ENCODE measurements at places on chromosomes 2 and 18.

GRCh38 chr18:78804206-78805030 is 175.2 kb upstream of the SALL3 start:
- DNase-seq, result no peak

GRCh38 chr2:20159411-20160070 is 65.4 kb downstream of the SDC1 start:
- no peak for DNase-seq

DNA sequence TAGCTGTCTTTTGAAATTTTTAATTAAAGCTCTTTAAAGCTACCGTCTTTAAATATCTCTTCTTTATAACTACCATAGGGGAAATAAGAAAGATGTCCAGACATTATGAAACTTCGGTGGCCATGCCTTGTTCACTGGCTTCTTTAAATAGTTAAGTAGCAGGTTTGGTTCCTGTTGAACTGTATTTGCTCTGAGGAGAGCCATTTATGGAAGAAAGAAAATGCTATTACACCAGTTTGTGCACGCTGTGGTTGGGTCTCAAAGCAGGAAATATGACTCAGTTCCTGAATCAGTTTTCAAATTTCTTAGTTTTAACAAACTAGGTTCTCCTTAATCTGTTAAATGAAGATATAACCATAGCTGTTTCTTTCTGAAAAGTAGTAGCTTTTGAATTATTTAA is 12.2 kb downstream of the ARPC2 start:
- peak; percentile 93 for DNase-seq

- no peak for DNase-seq
Observed at GRCh38 chr2:83462881-83463280, 996.2 kb downstream of the SUCLG1 start.

DNA sequence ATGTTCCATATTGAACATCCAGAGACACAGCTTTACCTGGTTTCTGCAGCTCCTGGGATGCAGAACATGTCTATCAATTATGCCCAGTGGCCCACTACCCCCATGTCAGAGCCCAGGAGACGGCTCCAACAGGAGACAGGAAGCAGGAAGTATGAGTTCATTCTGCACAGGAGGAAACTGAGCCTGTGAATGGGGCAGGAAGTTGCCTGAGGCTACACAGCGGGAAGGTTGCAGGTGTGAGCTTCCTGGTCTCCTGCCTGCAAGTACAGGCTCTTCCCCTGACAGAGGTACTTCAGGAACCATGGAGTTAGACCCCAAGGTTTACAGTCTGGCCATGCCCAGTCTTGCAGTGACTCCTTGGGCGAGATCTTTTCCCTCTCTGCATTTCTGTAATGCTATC is 2.8 kb upstream of the BOK start:
- no peak for DNase-seq

- no peak for DNase-seq
Observed at GRCh38 chr2:167438206-167438605, 549.9 kb downstream of the XIRP2 start.

- no peak for DNase-seq
Observed at GRCh38 chr2:126658319-126658904, 2.5 kb downstream of the GYPC start.

DNA sequence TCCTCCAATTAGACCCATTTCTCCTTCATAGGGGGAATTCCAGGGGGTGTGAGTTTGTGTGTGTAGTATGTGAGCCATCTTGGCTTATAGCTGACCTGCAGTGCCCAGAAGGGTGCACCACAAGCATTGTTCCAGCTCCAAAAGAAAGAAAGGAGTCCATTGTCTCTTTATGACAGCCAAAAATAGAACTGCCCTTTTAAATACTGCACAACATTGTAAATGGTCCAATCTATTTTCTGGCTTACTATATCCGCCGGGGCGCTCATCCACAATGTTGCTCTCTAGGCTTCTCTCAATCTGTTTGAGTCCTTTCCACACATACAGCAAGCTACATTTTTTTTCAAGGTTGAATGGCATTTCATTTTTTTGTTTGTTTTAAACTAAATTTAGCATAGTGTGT is 517.5 kb downstream of the STK39 start:
- DNase-seq, result no peak

- DNase-seq, result no peak
Observed at GRCh38 chr18:2502880-2503279, 68.4 kb downstream of the METTL4 start.

GRCh38 chr18:79323471-79323870 is 72.3 kb upstream of the NFATC1 start:
- no peak for DNase-seq

GRCh38 chr2:174840436-174840835 is 76.2 kb upstream of the CHRNA1 start:
- DNase-seq, result no peak

- DNase-seq, result peak; percentile 71
Observed at GRCh38 chr2:7795778-7796563, 878.8 kb downstream of the RNF144A start.

DNA sequence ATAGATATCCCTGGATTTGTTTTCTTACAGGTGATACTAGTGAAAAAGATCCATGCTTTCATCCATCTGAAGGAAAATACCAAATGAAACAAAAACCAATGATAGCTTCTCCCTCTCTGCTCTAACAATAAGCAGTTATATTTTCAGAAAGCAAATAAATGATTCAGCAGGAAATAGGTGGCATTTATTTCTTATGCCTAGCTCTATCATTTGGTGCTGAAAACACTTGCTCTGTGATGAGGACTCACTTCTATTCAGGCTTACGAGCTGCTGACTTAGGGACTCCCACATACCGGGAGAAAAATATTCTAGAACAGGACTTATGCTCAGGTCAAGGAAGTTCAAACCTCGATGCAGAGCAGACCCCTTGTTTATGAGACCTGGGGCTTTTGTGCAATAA is 142.6 kb downstream of the SETBP1 start:
- DNase-seq, result no peak

- no peak for DNase-seq
Observed at GRCh38 chr18:60984510-60984909, 348.7 kb upstream of the CDH20 start.

DNA sequence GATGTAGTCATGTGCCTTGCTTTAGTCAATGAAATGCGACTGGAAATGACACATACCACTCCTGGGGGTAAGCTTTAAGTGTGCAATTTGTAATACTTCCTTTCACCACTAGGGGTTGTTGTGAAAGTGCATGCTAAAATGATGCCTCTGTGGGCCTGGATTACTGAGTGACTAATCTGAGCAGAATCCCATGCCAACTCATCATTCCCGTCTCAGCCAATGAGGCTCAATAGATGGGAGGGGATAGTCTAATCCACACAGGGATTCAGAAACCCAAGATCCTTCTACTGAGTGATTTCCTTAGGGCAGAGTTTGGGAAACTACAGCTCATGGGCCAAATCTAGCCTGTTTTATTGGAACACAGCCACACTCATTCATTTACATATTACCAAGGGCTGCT is 54.0 kb downstream of the HRH4 start:
- DNase-seq, result peak; percentile 23

GRCh38 chr18:69787825-69788547 is 159.7 kb downstream of the CD226 start:
- no peak for DNase-seq

DNA sequence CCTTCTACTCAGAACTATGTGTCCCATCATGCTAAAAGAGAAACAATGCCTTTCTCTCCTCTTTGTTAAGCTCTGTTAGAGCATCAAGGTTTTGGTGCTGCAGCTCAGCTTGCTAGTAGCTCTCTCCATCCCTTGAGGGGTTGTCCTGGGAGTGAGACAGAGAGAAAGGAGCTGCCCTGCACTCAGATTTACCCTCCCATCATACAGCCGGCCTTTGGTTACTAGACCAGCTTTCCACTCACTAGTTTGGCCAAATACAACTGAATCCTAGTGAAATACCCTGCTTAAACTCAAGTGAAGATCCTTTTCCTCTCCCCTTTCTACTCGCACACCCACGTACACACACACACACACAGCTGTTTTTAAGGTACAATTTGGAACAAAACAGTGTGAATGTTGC is 2.3 kb upstream of the CHN1 start:
- no peak for DNase-seq

DNA sequence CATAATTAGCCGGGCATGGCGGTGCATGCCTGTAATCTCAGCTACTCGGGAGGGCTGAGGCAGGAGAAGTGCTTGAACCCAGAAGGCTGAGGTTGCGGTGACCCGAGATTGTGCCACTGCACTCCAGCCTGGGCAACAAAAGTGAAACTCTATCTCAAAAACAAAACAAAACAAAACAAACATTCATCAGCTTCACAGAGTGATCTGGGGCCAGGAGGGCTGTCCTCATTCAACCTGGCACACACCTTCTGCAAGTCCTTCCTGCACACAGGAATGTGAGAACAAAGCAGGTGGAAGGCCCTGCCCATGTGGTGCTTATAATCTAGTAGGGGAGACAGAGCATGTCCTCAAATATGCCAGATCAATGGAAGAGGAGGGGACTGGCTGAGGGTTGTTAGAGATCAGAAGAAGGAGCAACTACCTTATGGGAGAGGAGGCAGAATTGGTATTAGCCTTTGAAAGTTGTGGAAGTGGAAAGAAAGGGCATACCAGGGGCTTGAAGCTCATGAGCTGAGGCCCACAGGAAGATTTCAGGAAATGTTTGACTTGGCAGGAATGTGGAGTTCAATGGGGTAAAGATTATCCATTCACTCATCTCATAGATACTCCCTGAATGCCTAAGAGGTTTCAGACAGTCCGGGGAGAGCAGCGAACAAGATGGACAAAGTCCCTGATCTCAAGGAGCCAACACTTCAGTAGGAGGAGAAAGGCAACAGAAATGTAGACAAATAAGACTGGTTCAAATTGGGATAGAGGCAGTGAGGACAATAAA is 155.3 kb upstream of the SIX3 start:
- no peak for DNase-seq

GRCh38 chr2:30915486-30915885 is 108.2 kb upstream of the CAPN13 start:
- no peak for DNase-seq

DNA sequence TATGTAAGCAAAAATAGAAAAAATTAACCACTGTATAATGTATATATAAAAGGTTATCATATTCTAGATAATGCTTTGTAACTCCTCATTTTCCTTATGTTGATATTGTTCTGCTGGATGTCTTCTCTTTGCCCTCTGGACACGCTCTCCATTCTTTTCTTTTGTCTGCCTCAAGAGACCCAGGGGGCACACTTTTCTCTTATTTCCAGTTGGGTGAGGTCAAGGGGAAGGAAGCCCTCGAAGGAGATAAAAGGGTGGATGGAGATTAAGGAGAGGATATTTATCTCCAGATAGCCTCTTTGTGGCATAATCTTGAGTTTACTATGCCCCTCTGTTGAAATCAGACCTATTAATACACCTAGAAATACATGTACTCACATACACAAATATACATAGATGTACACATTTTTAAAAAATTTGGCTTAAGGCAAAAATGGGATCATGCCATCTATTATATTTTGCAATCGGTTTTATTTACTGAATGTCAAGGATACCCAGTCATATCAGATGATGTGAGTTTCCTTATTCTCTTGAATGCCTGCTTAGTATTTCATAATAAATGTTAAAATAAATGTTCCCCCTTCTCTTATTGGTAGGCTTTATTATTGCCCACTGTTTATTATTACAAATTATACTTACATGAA is 65.3 kb downstream of the LCLAT1 start:
- DNase-seq, result no peak

GRCh38 chr2:122412360-122412759 is 656.9 kb downstream of the TSN start:
- DNase-seq, result no peak

- no peak for DNase-seq
Observed at GRCh38 chr2:173457366-173457765, 102.7 kb downstream of the CDCA7 start.

DNA sequence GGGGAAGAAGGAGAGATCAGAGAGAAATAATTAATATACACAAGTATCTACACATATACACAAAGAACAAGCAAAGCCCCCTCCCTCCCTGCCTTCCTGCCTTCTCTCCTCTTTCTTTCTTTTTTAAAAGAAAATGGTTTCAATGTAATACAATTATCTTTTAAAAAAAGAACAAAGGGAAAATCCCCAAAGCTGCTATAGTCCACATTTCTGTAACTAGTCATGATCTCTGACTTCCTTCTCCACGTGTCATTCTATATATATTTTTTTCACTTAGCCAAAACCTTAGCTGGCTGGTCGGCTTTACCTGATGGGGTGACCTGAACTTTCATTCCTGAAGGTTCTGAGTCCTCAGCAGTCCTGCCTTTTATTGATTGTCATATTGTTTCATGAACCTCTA is 44.3 kb downstream of the MAP3K20 start:
- no peak for DNase-seq

DNA sequence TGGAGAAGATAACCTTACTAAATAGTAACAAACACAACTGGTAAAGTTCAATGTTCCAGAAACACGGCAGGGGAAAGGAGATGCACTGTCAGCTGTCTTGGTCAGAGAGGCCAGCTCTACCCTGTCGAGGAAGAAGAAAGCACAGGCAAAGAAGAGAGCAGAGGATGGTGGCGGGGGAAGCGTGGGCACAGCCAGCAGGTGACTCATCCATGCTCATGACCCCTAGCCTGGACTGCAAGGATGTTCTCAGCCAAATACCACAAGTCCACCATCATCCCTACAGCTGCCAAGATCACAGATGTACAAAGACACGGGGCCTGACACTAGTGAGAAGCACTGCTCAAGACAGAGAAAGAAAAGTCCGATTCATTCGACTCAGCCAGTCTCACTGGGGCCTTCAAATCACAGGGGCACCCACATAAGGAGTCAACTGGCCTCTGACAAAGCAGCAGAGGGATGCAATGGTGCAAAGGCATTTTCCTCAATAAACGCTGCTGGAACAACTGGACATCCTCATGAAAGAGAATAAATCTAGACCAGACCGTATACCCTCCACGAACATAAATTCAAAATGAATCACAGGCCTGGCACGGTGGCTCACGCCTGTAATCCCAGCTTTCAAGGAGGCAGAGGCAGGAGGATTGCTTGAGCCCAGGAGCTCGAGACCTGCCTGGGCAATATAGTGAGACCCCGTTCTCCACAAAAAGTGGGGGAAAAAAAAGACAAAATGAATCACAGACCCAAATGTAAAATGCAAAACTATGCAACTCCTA is 5.6 kb downstream of the DTYMK start:
- no peak for DNase-seq

GRCh38 chr2:125272651-125273050 is 1247.6 kb downstream of the CNTNAP5 start:
- DNase-seq, result no peak

DNA sequence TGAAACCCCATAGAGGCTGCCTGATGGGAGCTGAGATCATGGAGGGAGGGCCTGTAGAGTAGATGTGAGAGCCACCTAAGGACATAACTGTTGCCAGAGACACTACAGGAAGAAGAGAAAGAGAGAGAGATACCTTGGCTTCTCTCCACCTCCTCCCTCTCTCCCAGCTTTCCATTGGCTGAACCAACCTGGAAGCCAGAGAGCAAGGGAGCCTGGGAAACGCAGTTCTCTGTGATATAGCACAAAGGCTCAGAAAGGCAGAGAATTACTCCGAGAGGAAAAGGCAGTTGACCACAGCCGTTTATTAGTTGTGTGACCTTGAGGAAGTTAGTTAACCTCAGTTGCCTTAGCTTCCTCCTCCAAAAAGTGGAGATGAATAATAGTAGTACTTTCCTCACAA is 37.7 kb upstream of the MAT2A start:
- DNase-seq, result peak; percentile 83
